ENCODE measurements at places on chromosomes 4 and X. TPM values are rescaled to one million over a fixed set of nuclear protein-coding genes. Genes with fewer than 3 reads are reported as not detected.

The VCX2 gene
- not detected for total RNA-seq

The CT47B1 gene
- total RNA-seq: not detected

The USP38 gene
- 8.7 TPM for total RNA-seq

The RBM10 gene
- total RNA-seq: 41.6 TPM

The TMPRSS11F gene
- not detected for total RNA-seq

The CT45A5 gene
- not detected for total RNA-seq

Measured in A549 treated with Hydrocortisone at 1 μM for 4 hours (cell line).